Fibroblast of skin of right quadriceps (primary cell): ENCODE measurements at places on chromosomes 4 and X.

DNA sequence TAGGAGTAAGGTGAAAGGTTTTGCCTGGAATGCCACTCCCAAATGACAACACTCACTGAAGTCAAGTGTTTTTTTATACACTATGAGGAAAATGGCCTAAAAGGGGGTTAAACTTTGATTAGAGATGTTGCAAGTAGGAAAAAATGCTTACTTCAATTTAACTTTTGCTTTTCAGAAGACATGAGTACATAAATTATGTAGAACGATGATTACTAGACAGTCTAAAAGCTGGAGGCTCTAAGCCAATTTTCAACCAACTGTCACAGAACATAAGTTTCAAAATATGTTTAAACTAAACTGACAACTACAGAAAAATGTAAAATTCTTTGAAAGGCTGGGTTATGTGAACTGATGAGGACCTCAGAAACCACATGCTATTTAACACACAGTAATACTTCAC is 83.4 kb downstream of the SHISA3 start:
- peak; percentile 60 for DNase-seq

GRCh38 chrX:9362363-9362928 is 102.4 kb upstream of the TBL1X start:
- no peak for DNase-seq

- DNase-seq = no peak
Measured at GRCh38 chr4:85884251-85884650, 409.3 kb downstream of the ARHGAP24 start.

DNA sequence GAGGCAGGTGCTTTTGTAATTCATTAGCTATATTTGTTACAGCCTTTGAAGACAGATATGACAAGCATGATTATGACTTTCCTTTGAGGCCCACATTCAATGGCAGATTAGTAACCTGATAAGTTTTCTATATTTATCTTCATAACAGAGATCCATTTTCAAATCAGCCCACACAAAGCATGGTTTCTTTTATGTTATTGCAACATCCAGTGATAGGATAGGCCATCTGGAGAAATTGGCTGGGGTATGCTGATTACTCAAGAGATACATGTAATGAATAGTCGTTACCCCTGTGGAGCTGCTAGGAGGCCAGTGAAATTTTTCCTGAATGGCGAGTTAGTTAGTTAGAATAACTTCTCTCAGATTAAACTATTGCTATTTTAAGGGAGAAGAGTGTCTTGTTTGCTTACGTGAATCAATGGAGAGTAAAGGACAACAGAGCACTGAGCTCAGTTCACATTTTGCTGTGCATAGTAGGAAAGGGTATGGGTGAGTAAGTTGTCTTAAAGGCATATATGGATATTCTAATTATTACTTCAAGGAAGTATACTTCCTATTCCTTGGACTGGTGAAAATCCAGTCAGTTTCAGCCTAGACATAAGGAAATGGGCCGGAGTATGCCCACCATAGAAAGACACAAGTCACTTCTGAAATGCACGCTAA is 79.2 kb upstream of the DKK2 start:
- DNase-seq = peak; percentile 28

DNA sequence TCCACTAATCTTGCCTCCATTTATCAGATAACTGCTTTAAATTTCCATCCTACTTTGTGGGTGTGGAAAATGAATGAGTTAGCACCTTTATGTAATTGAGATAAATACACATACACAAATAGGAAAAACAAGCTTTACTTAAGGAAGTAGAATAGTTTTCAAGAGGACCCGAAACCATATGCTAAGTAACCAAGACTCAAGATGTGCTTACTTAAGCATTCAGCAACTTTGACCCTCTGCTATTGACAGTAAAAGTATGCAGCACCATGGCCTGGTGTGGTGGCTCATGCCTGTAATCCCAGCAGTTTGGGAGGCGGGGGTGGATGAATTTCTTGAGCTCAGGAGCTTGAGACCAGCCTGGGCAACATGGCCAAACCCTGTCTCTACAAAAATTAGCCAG is 29.9 kb downstream of the RNF175 start:
- no peak for DNase-seq

DNA sequence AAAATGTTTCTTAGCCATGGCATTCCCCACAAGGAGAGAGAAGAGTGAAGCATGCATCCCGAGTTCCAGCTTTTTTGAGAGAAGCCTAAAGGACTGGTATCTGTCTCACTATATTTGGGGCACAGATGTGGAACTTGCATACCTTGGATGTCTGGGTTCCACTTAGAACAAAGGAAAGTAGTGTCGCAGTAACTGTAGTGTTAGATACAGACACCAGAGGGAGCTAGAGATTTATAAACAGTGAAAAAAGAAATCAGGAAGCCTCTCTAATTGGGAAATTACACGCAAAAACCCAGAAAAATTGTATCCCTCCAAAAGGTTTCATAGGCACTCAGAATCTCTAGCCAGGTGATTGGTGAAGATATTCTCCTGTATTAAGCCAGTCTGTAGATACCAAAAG is 34.4 kb downstream of the AGTR2 start:
- DNase-seq = peak; percentile 0

GRCh38 chr4:145186729-145187128 is 6.3 kb upstream of the OTUD4 start:
- no peak for DNase-seq

DNA sequence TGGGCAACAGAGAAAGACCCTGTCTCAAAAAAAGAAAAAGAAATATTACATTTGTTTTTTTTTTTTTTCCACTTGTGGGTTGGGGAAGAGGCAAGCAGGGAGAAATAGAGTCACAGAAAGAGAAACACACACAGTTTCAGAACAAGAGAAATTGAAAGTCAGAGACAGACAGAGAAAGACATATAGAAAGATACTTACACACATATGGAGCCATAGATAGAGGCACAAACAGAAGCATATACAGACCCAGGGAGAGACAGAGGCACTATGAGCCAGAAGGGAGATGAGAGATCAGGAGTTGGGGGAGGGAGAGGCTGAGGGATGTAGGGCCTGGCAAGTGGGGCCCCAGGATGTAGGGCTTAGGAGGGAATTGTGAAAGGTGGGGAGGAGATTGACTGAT is 55.2 kb upstream of the GIMD1 start:
- DNase-seq = no peak

GRCh38 chr4:37623125-37623524 is 63.1 kb downstream of the RELL1 start:
- DNase-seq = peak; percentile 17

DNA sequence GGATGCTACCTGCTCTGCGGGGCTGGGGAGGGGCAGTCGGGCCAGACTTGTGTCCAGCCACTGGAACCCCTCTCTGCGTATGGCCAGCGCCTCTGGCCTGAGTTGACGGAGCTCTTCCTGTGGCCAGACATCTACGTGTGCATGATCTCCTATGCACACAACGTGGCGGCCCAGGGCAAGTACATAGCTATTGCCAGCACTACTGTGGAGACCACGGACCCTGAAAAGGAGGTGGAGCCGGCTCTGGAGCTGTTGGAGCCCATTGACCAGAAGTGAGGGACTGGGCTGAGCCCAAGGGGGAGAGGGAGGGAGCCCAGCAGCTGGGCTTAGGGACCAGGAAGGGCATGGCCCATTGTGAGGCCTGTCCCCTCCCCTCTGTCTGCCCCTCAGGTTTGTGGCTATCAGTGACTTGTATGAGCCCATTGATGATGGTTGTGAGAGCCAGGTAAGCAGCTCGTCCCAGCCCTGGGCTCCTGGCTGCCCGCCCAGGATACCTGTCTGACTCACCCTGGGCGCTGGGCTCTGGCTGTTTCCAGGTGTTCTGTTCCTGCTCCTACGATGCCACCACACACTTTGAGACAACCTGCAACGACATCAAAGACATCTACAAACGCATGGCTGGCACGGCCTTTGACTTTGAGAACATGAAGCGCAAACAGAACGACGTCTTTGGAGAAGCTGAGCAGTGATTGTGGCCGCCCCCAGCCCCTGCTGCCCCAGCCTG is 1.8 kb upstream of the FAM50A start:
- DNase-seq = no peak
